ENCODE measurements at places on chromosomes 12 and 14.
A peak's percentile ranks its signal among the peaks of the same experiment; 100 is the strongest.

GRCh38 chr12:52255926-52256583, 18.4 kb upstream of the KRT86 start:
- no peak for DNase-seq

DNA sequence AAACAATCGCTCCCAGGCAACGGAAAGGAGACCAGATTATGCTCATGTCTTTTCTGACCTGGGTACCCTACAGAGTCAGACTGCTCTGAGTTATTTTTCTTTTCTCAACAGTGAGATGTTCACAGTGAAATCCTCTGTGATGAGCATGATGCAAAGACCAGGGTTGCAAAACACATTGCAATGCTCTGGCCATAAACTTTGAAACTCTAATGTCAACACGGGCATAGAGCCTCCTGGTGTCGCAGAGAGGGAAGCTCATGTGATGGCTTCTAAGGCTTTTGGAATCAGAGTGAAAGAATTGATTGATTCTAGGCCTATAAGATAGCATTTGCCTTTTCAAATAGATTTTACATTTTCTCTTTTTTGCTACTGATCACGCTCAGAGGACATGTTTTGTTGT, 193.4 kb downstream of the RASSF9 start:
- peak; percentile 29 for DNase-seq

DNA sequence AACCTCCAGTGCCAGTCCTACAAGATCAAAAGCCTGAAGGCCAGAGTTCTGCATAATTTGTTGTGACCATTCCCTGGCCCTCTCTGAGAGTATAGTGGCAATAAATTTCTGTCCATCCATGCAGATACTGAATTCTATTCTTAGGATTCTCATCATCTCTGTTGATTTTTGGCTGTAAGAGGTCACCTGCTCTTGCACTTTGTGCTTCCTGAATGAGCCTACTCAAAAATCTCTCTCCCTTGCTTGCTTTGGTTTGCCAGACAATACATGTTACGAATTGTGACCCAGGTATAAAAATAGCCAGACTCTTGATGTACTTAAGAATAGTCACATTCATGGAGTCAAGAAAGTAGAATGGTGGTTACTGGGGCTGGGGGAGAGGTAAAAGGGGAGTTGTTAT, 16.7 kb downstream of the ZNF664 start:
- DNase-seq, result no peak

GRCh38 chr12:17056546-17056945, 450.6 kb upstream of the LMO3 start:
- DNase-seq, result no peak

Measured in HS-5 (cell line).